Stromal cell of bone marrow (primary cell): ENCODE measurements at places on chromosomes 2 and 18.
A peak's percentile ranks its signal among the peaks of the same experiment; 100 is the strongest.

DNA sequence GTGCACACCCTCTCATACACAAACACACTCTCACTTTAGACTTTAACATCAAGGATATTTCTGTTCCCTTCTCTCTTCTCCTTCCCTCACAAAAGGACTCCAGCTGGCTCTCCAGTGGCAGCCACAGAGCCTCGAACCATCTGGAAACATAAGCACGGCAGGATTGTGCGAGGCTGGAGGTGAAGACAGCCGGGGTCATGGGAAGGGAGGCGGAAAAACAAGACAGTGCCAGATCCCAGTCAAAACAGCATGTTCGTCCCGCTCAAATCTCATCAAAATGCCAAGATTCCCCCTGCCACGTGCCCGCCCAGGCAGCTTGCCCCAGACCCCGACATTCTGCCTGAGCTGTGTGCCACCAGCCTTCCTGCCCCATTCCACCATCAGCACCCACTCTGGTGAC, 180.3 kb downstream of the ZBTB7C start:
- no peak for DNase-seq

GRCh38 chr2:28336982-28337627, 55.6 kb upstream of the FOSL2 start:
- DNase-seq, result no peak

DNA sequence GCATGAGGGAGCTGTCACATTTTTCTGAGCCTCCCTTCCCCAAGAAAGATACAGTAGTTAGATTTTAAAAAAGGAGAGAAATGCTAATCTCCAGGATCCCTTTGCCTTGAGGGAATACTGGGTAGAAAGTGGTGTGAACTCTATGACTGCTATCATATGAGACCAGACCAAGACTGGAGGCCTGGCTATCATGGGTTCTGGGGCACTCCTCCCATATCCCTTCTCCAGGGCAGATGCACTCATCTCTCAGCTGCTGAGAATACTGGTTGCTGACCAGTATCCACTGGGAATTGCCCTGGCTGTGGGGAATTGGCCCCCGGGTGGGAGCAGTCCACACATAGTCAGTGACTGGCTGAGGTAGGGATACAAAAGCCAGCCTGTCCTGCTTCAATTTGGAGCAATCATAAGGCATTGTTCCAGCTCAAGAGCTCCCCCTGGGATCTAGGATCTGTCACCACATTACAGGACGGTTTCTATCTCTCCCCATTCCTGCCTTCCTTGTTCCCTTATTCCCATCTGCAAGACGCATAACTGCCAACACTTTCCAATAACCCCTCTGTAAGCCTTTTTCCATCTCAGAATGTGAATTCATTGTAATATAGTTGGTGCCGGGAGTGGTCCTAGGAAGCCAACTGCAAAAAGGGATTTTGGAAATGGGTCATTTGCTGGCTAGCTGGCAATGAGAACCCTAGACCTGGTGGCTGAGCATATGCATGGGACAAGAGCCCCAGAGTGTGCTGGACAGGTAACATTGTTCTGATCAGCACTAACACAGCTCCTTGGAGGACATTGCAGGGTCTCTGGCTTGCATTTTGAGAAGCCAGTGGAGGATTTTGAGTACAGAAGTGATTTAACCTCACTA, 35.4 kb upstream of the REEP1 start:
- DNase-seq, result peak; percentile 25

DNA sequence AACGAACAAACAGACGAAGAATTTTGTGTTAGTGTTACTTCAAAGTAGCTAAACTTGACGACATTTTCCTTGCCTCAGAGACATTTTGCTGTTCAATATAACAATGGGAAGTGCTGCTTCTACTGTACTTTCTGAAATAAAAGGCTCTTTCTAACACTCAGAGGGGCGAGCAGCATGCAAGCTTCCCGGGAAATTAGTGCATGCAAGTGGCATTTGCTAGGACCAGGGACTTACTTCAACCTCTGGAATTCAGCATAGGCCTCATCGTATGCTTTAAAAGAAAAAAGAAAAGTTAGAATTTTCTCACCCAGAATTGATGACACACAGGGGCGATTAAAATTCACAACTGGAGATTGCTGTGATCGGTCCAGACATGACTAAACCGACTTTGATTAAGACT, 62.5 kb upstream of the LPIN2 start:
- DNase-seq, result no peak

DNA sequence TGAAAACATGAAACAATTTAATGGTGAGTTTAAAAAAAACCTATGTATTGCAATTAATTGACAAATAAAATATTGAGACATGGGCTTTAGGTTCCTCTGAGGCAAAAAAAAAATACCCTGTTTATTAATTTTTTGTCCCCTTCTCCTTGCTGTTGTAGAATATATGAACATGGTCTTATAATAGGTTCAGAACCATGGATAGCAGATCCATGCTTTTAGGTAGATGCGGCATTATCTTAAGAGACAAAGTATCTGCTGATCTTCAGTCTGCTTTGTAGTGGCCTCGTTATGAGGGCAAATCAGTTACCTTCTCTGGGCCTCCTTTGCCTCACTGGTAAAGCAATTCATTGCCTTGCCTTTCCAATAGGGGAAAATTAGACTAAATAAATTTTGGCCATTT, 850.7 kb downstream of the NRXN1 start:
- no peak for DNase-seq

GRCh38 chr2:231334179-231334930, 61.2 kb upstream of the B3GNT7 start:
- DNase-seq, result no peak

GRCh38 chr18:10995550-10995949, 153.8 kb downstream of the PIEZO2 start:
- DNase-seq, result no peak

DNA sequence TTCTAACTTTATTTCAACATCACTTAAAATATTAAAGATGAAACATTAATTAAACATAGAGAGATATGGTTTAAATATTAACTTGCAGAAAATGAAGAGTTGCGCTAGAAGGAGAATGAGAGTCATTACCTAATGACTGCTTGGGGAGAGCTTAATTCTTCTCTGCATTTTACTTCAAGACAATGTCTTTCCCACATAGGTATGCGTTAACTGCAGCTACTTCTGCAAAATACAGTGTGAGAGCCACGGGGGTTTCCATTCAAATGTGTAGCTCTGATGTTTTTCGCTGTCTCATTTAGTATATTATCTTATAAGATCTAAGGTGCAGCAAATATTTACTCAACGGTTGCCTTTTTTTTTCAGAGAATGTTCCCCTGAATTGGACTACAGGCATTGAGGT, 126.7 kb downstream of the TMX3 start:
- no peak for DNase-seq

DNA sequence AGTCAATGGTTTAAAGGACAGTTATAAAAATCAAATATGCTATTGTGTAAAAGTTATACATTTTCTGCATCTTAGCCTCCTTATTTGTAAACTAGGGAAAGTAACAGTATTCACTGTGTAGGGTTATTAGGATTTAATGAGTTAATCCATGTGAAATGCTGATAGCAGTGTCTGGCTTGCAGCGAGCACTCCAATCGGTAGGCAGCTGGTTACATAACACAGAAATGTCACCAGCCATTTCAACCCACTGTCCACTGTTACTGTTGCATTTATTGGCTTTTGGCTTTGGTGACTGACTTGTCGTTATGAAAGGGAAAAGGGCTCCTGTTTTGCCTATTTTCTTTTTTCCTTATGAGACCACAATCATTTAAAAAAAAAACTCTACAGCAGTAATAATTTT, 38.9 kb downstream of the ID2 start:
- DNase-seq, result no peak

DNA sequence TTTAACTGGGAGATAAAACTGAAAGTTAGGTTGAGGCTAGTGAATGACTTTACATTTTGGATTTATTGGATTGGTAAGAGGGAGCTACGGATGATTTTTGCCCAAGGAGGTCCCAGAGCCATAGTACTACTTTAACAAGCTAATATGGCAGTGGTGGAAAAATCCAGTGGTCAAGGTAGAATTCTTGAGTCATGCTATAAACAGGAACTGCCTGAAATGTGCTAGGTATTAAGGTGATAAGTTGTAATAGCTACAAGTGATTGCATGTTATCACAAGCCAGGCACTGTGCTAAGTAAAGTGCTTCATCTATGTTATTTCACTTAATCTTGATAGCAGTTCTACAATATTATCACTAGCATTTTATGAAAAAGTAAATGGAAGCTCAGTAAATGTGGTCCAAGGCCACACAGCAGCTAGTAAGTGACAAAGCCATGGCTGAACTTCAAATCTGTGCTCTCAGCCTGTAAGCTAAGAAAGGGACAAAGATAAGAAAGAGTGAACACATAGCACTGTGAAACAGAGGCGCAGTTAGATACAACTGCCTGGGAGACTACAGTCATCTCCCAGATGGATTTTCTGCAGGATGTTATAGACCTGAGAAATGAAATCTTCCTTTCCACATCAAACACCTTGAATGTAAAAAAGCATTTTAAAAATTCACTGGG, 469.6 kb downstream of the TGIF1 start:
- DNase-seq, result no peak

DNA sequence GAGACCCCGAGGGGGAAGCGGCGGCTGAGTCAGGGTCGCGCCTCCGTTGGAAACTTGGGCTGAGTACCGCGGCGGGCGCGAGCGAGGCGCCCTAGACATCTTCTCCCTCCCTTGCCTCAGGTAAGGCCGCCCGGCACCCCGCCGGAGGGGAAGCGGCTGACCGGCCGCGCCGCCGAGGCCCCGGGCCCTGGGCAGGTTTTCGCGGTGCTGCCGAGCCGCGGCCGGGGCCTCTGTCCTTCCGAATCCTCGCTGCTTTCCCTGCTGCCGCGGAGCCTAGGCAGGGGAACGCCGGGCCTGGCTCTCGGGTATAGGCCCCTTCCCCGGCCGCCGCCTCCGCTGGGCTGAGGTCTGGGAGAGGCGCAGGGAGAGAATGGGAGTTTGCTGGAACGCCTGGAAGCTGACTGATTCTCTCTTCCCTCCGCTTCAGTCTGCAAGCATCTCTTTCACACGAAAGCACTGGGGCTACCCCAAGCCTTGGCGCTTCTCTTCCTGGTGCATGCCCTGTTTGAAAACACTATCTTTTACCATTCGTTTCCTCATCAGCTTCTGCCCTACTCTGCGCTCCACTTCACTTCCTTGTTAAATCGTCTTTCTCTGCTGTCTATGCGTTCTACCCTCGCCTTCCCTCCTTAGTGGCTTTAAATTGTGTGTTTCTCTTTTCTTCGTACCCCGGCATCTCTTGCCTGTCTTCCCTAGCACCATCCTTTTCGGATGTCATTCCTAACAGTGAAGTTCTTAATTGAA, 652 bp downstream of the PPM1B start:
- DNase-seq, result no peak

DNA sequence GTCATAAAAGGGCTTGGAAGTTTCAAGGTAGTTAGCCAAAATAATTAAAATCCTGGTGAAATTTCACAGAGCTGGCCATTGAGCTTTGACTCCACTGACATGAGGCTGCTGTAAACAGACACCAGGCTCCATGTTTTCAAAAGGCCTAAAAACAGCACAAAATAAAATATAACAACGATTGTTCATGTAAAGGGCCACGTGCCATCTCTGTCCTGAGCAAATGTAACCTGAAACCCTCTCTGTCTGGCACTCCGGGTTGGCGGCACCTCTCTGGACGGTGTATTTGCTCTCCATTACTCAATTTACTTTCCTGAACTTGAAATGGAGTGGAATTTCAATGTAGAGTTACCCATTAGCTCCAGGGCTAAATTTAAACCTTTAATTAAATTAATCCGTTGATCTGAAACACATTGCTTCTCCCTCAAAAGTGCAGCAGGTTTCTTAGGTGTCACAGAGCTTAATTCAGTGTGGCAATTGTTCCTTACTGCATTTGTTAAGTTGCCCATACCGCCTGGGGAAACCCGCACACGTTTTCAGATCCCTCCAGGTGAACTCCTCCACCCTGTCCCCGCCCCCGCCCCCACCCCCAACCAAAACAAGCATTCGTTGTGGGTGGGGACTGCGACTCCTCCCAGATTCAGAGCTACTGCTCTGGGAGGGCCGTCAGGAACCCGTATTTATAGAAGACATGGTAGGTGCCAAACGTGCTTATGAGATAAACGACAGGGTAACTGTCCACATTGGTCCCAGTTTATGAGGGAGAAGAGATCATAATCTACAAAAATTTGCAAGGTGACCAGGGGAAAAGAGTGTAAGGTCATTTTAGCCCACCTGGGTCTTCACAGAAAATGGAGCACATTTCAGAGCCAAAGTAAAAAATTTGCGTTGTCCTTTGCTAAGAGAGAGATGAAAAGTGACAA, 1.2 kb upstream of the CABLES1 start:
- no peak for DNase-seq

- DNase-seq, result no peak
These were observed 7.2 kb upstream of the POLE4 start for GRCh38 chr2:74951211-74951754.

DNA sequence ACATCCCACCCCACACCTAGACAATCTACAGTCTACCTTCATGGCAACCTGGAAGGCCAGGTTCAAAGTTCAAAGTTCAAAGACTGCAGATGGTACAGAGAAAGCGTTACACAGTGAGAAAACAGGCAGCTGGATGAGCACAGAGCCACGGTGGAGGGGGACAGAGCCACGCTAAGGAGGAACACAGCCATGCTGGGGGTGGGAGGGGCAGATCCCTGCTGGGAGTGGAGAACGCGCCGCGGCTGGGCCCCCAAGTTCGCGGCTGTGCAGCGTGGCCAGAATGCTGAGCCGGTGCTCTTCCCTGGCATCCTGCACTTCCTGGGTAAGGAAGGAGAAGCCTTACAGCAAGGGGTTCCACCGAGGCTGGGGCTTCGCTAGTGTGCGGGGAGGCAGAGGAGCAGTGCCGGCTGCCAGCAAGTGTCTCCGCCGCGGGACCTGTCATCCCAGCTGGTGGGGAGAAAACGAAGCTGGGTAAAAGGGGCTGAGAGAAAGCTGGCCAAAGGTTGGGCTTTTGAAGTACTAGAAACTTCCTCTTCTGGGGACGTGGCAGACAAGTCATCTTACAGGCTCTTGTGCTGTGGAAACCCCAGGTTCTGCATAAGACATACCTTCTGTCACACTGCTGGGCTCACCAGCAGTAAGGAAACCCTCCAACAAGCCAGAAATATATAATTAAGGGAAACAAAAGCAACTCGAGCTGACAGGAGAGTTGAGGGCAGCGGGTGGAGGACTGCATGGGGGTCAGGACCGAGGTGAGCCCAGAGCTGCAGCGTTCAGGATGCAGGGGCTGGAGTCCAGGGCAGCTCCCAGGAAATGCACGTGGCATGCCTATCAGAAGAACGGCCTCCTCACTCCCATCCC, 115.5 kb downstream of the HDAC4 start:
- no peak for DNase-seq

- DNase-seq, result no peak
These were observed 110.0 kb upstream of the MAP3K20 start for GRCh38 chr2:172965433-172966212.
